ENCODE measurements at places on chromosomes 7 and 10.

- DNase-seq: no peak
These were observed 949 bp upstream of the CLIP2 start for GRCh38 chr7:74288034-74288881.

GRCh38 chr10:67098461-67098860 is 172.6 kb downstream of the LRRTM3 start:
- no peak for DNase-seq

DNA sequence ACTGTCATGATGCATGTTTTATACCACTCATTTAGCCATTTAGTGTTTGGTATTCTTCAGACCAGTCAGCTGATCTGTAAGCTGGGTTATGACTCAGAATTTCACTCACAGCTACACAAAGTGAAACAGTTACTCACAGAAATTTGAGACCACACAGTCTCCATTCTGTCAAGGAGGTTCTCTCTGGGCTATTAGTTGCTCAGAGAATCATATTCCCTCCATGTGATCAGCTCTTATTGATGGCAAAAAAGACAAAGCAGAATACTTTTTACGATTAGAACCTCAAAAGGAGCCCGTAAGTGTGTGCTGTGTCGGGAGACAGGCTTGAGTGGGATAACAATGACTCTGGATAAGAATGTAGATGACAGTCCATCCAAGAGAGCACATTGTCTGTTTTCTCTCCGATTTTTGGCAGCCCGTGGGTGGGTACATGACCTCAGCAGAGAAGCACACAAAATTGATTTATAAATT is 277.6 kb upstream of the SORCS1 start:
- peak; percentile 63 for DNase-seq

DNA sequence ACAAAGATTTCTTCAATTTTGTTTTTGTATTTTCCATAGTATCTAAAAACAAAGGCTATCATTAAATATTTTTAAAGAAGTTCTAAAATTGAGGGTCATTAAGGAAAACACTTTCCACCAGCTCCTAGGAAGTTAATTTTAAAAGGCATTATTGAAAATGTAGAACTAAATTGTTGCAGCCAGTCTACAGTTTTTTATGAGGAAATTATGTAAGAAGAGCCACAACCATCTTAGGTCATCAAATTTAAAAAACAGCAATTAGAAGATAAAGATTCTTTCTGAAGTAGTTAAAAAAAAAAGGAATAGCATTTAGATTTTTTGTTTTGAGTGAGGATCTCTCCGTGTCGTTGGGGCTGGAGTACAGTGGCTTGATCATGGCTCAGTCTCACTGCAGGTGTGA is 161.7 kb downstream of the NRBF2 start:
- DNase-seq: no peak

- DNase-seq: no peak
These were observed 125.8 kb downstream of the FAM107B start for GRCh38 chr10:14648946-14649345.
